ENCODE measurements at places on chromosomes 11 and 22.

DNA sequence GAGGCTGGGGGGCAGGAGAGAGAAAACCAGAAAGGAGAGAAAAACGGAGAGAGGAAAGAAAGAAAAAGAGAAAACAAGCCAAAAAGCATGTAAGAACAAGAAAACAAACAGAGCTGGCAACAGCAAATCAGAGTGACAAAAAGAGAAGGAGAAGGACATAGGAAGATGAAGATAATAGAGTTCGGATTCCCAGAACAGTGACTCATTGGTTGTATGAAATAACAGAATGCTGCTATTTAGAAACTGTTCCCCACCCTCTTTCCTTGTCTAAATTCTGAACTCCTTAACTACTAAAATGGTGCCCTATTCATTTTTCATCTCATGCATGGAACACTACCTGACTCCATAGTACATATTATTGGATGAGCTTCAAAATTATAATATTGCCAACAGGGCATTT lies 317.4 kb downstream of the C11orf87 start:
- DNase-seq, result no peak

DNA sequence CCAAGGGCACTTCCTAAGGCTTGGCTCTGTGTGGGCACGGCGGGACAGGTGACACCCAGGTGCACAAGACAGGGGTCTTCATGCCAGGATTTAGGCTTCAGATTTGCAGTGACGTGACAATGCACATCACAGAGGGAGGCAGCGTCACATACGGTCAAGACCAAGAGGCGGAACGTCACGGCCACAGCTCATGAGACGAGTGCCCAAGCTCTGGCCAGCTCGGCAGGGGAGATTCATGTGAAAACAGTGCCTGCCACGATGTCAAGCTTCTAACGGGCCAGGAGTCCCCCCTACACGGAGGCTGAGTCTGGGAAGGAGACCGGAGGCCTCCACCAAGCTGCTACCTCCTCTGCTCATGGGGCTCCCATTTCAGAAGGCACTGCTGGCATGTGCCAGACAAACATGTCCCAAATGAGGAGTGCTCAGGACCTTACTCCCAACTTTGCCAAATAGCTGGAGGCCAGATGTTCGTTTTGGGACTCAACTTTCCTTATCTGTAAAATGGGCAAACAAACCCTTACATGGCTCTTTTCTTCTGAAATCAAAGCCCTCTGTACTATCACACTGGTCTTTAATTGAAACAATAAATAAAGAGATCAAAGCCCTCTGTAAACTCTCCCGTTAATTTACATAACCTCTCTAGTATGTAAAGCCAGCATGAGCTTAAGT lies 16.6 kb downstream of the VPS37C start:
- no peak for DNase-seq

- no peak for DNase-seq
These were observed 3.5 kb downstream of the DGCR6L start for GRCh38 chr22:20316217-20316843.

GRCh38 chr11:123822599-123822998 lies 16.4 kb upstream of the OR6M1 start:
- no peak for DNase-seq

- peak; percentile 66 for DNase-seq
These were observed 4.9 kb downstream of the TPBGL start for GRCh38 chr11:75245356-75246005.

DNA sequence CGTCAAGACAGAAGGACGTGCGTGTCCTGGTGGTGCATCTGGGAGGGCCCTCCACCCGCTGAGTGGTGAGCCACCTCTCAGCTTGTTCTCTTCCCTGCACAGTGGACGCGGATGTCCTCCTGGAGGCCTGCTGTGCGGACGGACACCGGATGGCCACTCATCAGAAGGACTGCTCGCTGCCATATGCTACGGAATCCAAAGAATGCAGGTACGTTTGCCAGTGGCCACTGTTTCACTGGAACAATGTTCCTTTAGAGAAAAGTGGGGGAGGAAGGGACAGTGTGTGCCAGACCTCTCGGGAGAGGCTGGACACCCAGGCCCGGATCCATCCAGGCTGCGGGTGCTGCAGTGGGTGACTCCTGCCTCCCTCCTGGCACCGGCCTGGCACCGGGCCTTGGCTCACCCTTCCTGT lies 15.9 kb downstream of the FBLN1 start:
- DNase-seq, result no peak

- no peak for DNase-seq
These were observed 6.1 kb downstream of the AP5B1 start for GRCh38 chr11:65774525-65775306.

DNA sequence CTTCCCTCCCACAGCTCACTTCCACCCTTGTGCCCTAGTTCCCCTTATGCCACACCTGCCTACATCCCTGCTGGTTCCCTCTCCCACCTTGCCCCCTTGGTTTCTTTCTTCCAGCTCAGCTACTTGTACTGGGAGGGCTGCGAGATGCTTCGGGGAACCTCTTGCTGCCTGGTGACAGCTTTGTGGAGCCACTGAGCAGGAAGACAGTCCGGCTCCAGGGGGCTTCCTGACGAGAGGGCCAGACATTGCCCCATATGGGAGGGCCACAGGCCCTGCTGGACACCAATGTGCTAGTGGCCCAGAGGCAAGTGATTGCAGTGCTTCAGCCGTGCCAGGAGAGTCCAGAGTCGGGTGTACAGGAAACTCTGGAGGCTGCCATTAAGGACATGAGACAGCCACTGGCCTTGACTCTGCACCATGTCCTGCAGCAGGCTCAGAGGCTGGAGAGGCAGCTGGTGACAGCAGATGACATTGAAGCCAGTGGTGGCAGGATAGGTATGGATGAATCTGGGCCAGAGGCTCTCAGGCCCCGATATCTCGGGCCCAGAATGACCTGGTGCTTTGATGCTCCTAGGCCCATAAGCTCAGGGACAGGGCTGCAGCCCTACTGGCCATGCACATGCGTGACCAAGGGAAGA lies 54.3 kb downstream of the BTG4 start:
- DNase-seq, result no peak

DNA sequence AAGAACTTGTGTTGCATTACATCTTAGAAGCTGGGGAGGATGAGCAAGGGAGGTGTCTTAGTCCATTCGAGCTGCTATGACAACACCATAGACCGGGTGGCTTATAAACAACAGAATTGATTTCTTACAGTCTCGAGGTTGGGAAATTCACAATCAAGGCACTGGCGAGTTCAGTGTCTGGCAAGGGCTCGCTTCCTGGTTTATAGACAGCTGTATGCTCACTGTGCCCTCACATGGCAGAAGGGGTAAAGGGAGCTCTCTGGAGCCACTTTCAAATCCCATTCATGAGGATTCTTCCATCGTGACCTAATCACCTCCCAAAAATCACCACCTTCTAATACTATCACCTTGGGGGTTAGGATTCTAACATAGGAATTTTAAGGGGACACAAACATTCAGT lies 150.0 kb upstream of the NECTIN1 start:
- no peak for DNase-seq

DNA sequence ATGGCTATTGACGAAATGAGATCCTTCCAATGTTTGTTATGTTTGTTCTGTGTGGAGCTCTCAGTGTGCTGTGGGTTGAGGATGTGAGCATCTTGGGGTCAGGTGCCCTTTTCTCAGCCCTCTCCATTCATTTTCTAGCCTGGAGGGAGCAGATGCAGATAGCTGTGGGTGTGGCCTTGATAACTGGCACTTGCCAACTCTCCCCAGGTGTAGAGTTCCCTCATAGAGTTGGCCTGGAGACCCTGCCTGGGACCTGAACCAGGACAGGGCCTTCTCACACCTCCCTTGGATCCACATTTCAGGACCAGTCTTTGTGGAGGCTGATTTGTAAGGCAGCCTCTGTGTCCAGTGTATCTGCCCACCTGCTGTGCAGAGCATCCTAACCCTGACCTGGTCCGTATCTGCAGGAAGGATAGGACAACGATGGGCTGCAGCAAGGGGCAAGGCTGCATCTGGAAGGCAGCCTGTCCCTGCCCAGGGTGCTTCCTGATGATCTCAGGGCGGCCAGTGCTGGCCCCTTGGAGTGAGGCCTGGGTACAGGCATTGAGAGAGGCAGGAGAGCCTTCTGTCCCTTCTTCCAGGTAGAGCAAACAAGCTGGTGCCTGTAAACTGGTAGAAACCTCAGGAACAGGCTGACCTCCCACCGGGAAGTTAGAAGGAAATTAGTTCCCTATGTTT lies 245.9 kb downstream of the TBC1D22A start:
- no peak for DNase-seq

- no peak for DNase-seq
These were observed 32.7 kb downstream of the ARHGAP42 start for GRCh38 chr11:100719809-100720221.

GRCh38 chr11:128777369-128778011 lies 83.6 kb downstream of the FLI1 start:
- no peak for DNase-seq

DNA sequence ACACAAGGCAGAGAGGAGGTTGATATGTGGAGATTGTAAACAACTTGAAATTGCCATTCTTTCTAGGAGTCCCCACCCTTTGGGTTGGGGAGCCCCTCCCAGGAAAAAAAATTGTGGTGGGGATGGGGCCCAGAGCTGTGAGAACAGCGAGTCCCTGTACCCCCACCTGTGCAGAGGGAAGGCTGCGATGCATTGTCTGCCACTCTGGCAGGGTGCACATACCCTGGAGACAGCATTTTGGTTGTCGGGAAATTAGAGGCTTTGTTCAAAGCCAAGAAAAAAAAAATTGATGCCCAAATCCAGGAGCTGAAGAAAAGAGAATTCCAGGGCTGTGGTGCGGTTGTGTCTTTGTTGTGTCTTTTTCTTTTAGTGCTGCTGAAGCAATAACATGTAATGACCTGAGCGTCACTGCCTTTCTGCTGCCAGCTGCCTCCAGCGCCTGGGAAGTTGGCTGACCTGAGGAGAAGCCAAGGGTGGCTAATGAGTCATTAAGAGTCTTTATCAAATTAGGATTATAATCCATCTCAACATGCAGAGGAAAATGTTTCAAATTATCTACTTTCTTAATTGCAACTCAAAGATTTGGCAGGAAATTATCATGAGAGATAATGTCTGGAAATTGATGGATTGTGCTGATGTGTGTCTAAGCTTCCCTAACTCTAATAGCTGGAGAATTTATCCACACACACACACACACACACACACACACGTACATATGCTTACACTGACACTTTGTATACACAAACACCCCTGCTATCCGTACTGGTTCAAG lies 8.0 kb upstream of the PKNOX2 start:
- DNase-seq, result no peak

DNA sequence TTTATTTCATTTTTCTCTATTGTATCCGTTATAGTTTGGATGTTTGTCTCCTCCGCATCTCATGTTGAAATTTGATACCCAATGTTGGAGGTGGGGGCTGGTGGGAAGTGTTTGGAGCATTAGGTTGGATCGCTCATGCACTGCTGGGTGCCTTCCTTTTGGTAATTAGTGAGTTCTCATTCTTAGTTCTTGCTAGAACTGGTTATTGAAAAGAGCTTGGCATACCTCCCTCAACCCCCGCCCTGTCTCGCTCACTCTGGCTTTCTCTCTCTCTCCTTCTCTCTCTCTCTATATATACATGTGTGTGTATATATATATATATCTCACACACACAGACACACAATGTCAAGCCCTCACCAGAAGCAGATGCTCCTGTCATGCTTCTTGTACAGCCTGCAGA lies 978.7 kb downstream of the DLG2 start:
- DNase-seq, result no peak

- no peak for DNase-seq
These were observed 69.0 kb upstream of the SYT13 start for GRCh38 chr11:45354976-45355705.

DNA sequence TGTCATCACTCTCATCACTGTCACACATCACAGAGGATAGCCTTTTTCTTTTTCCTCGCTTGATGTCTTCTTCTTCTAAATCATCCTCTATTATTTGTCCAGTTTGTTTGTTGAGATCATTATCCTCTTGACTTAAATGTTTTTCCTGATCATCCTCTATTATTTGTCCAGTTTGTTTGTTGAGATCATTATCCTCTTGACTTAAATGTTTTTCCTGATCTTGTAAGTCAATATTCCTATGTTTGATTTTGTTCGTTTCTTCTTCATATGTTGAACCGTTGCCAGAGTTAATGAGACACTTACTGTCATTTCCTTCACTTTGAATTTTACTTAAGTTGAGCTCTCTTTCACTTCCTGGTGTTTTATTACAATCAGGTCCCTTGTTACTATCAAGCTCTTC lies 5.6 kb downstream of the CCDC82 start:
- no peak for DNase-seq

DNA sequence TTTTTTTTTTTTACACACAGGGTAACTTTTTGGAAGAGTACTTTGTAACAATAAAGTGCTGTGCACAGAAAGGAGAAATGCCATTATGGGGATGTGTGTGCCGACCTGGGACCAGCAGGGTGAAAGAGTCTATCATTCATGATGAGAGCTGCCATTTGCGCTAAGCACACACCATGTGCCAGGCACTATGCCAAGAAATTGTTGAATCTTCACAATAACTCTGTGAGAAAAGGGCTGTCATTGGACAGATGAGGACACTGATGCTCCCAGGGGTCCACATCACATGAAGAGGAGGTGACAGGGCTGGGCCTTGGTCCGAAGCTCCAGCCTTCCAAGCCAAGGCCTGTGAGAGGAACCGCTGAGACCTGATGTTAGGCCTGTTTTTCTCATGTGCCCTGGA lies 5.6 kb downstream of the DUSP18 start:
- no peak for DNase-seq

- no peak for DNase-seq
These were observed 100.1 kb downstream of the KCNQ1OT1 start for GRCh38 chr11:2599561-2600189.
